Amygdala (tissue), 56 donors: ENCODE measurements at places on chromosomes 6 and 20.

DNA sequence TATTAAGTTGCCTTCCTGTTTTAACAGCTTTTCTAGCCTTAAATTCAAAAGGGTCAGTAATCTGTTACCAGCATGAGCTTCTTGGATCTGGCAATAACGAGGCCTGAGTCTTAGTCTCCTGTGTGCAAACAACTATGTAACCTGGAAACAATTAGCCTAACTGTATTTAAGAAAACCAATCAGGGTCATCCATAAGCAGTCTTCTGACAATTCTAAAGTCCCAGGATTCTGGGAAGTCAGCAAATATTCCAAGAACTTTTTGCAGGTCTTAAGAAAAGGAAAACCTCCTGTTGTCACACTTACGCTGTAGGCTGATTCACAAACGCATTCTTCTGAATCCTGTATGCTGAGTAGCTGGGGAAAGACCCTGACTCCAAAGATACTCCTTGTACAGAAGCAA lies 90.4 kb downstream of the COL12A1 start:
- no peak for DNase-seq

DNA sequence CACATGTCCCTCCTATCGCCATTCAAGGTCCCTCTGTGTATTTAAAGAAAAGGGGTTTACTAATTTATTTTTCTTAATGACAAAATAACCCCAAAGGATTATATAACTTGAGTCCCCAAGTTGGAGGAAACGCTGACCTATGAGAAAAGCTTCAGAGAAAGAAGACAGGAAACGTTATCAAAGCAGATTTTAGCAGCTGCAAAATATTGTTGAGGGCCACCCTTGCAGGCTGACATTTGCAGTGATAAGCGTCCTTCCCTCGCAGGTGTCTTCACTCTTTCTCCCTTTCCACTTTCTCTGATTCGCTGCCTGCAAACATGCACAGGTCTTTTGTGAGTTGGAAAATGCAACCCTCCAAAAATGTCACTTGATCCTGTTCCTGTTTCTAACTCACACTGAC lies 103.2 kb upstream of the RIPOR2 start:
- no peak for DNase-seq

- no peak for DNase-seq
Observed at GRCh38 chr20:62734881-62735280, 26.2 kb downstream of the NTSR1 start.

GRCh38 chr6:70130865-70131264 lies 172.0 kb downstream of the COL9A1 start:
- no peak for DNase-seq

GRCh38 chr6:99612551-99613408 lies 6.1 kb downstream of the PRDM13 start:
- no peak for DNase-seq

GRCh38 chr20:13661070-13661685 lies 22.4 kb upstream of the TASP1 start:
- DNase-seq = no peak

DNA sequence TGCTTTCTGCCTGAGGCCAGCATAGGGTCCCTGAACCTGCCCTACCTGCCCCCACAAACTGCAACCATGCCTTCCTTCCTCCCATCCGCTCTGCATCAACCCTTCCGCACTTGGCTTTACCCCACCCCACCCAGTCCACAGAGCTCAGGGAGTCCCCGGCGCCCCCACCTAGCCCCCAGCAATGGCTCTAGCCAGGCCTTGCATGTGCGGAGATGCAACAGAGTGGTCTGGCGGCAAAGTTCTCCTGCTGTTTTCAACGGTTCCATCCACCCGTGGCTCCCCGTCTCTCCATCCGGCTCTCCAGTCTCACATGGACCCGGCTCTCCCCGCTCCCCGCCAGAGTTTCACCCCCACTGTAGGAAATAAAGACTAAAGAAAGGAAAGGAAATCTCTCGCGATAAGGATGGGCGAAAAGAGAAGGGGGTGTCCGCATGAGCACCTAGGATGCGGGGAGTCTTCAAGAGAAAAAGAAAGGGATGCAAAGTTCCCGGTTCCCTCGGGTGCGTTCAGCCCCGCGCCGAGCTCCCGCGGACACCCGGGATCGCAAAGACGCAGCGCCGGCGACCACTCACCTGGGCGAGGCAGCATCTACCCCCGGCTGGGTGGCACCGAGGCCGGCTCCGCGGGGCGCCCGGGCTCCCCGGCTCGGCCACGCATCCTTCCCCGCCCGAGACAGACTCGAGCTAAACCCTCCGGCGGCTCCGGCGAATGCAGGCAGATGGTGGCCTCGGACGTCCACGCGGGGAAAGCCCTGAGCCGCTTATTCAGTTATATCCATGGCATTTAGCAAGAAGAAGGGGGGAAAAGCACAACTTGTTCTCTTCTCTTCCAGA lies 579 bp downstream of the LRFN2 start:
- DNase-seq = no peak

GRCh38 chr6:25930532-25931410 lies at the start of gene SLC17A2:
Gene SLC17A2 (minus strand): TSS chr6:25930691. CDS start chr6:25925796, 4,895 bp downstream.
- no peak for DNase-seq

GRCh38 chr6:160417146-160417545 lies 69.0 kb downstream of the SLC22A3 start:
- no peak for DNase-seq

DNA sequence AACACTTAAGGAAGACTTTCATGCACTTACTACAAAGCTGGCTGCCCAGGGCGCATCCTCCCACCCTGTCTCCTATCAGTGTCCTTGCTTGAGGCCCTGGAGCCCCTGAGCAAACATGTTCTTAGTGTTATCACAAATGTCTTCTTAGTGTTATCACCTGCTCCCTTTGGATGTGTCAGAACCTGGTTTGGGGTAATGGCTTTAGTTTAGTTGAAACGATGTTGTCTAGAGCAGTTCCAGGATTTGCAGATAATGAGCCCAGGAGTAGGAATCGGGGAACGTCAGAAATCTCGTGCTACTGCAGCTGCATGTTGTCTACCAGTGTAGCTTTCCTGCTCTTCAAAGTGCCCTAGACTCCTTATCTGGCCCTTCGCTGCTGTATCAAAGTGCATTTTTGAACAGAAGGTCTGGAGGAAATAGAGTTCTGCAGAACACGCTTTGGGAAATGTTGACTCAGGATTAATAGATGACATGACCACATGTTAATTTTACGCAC lies 69.6 kb downstream of the PHACTR2 start:
- DNase-seq = no peak

DNA sequence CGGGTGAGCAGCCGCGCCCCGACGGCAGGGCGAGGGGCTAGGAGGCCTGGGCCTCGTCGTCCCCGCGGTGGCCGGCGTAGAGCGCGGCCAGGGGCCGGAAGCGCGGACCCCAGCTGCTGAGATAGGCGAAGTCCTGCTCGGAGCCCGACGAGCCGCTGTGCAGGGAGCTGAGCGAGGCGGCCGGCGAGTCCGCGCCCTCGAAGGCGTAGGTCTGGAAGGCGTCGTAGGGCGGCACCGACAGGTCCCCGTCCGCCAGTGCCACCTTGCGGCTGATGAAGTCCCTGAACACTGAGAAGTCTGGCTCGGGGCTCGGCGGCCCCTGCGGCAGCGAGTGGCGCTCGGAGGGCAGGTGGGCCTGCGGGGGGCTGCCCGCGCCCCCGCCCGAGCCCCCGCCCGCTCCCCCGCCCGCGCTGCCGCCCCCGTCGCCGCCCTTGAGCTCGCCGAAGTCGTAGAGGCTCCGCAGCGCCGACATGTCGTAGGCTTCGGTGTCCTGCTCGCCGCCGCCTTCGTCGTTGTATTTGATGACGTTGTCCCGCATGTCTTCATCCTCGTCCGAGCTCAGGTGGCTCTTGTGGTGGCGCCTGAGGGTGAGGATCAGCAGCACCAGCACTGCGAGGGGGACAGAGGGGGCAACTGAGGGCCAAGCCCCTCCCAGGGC lies 56.5 kb downstream of the CD40 start:
- DNase-seq = peak; percentile 50

DNA sequence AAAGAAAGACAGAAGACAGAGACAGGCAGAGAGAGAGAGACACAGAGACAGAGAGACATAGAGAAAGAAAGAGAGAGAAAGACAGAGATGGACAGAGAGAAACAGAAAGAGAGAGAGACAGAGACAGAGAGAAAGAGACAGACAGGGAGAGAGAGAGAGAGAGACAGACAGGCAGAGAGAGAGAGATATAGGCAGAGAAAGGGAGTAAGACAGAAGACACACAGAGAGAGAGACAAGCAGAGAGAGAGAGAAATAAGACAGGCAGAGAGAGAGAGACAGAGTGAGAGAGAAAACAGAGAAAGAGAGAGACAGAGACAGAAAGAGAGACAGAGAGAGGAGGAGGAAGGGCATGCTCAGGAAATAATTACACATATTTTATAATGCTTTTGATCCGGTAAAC lies 758.3 kb upstream of the DEFB115 start:
- no peak for DNase-seq

- DNase-seq = no peak
Observed at GRCh38 chr6:54681987-54682386, 164.6 kb upstream of the FAM83B start.

GRCh38 chr20:44632103-44632752 lies 19.3 kb downstream of the ADA start:
- DNase-seq = no peak

GRCh38 chr6:146957181-146958093 lies 246.8 kb upstream of the STXBP5 start:
- DNase-seq = no peak

DNA sequence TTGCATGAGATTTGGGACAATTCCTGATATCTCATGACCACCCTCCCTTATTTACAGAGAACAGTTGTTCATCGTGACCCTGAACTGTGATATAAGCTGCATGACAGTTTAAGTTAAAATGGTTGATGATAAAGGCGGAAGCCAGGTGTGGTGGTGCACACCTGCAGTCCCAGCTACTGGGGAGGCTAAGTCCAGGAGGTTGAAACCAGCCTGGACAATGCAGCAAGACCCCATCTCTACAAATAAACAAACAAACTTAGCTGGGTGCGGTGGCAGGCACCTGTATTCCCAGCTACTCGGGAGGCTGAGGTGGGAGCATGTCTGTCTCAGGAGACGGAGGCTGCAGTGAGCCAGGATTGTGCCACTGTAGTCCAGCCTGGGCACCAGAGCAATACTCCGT lies 24.1 kb downstream of the COL20A1 start:
- DNase-seq = no peak

GRCh38 chr6:16704401-16705045 lies 56.7 kb downstream of the ATXN1 start:
- no peak for DNase-seq

DNA sequence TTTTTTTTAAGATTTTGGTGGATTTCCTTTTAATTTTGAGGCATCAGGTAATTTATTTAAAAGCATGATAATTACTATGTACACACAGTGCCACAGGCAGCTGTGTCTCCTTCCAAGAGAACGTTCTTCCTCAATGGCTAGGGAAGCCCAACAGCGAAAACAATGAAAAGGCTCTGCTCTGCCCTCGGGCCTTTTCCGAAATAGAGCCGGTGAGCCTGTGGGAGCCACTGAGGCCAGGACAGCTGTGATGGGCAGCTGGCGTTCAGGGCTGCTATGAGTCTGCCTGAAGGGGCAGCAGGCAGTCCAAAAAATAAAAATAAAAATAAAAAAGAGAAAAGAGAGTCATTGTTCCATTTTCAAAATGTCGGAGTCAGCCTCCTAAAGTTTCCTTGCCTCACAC lies 443.8 kb downstream of the KIF16B start:
- DNase-seq = no peak

- DNase-seq = no peak
Observed at GRCh38 chr6:85321906-85322305, 128.0 kb upstream of the NT5E start.

- no peak for DNase-seq
Observed at GRCh38 chr6:163886428-163886827, 471.9 kb downstream of the QKI start.

DNA sequence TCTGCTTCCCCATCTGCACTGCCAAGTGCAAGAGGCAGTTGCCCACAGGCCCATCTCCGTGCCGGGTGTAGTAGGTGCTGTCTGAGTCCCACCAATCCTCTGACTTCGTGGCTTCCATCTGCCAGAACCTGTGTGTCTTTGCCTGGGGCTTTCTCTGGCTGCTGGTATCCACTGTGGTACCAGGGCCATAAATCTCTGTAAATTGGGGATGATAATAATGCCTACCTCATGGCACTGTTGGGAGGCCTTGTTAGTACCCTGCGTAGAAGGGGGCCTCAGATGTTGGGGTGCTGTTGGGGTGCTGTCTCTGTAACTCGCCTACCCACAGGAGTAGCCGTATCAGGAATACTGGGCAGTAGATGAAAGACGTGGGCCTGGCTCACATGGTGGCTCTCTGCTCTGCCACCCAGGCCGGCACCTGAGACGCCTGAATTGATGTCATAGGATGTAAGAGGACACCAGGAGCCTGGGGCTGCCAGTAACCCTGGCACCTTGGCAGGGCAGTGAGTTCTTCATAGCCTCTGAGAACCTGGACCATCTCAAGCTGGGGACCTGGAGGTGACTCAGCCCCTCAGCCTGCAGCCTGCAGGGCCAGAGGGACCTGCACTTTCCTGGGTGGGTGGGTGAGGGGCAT lies 94.1 kb upstream of the RNF24 start:
- DNase-seq = no peak

GRCh38 chr6:157587127-157587926 lies 206.3 kb downstream of the ZDHHC14 start:
- DNase-seq = no peak

- DNase-seq = no peak
Observed at GRCh38 chr6:84280639-84281038, 53.2 kb upstream of the CEP162 start.

- no peak for DNase-seq
Observed at GRCh38 chr20:39581034-39581433, 618.9 kb downstream of the DHX35 start.

- DNase-seq = no peak
Observed at GRCh38 chr6:123430970-123431369, 205.8 kb downstream of the TRDN start.

- DNase-seq = no peak
Observed at GRCh38 chr6:25934156-25934555, 3.7 kb upstream of the SLC17A2 start.

DNA sequence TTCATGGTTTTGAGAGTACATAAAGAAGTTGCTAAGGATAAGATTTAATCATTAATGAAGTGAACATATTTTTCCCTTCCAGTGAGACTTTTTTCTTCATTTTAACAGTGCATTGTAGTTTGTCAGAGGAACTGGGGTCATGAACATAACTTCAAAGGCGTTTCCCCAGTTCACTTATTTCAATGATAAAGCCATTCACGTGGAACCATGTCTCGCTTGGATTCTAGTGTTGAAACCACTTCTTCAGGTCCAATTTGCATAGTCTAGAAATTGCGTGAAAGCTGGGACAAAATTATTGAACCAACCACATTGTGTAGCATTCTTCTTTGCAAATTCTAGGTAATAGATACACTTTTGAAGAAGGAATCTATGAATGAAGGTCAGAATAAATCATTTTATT lies 197.0 kb downstream of the CLIC5 start:
- DNase-seq = no peak

DNA sequence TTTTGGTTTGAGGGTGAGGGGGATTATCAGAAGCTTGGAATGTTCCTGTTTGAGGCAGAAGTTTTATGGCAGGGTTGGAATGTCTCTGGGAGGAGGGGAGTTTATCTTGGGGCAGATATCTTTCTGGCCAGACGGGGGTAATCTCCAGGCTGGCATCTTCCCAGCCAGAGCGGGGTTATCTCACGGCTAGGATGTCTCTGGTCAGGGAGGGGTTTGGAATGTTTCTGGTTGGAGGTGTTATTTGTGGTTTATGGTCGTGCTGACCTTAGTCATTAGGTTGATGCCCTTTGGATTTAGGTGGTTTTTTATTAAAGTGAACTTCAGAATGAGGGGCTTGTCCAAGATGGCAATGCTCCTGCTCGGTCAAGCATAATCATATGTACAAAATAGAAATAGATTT lies 14.8 kb downstream of the PGK2 start:
- DNase-seq = no peak

GRCh38 chr6:106300944-106301343 lies 24.6 kb downstream of the ATG5 start:
- no peak for DNase-seq

GRCh38 chr6:148247386-148248063 lies 95.1 kb upstream of the SASH1 start:
- DNase-seq = no peak
